ENCODE measurements at places on chromosomes 12 and 14. TPM values are rescaled to one million over a fixed set of nuclear protein-coding genes. Genes with fewer than 3 reads are reported as not detected.

Gene TMPRSS12
- not detected for polyA plus RNA-seq

Gene SSTR1
- 0.48 TPM for polyA plus RNA-seq

Gene ITGA7
- 288 TPM for polyA plus RNA-seq

Gene RFX4
- not detected for polyA plus RNA-seq

Gene POLR3B
- polyA plus RNA-seq = 3.4 TPM

Data from right cardiac atrium (tissue), 5 donors.